ENCODE measurements at places on chromosomes 13 and 19. TPM values are rescaled to one million over a fixed set of nuclear protein-coding genes. Genes with fewer than 3 reads are reported as not detected.

Gene ACER1
- polyA plus RNA-seq = not detected

Gene CEACAM4
- polyA plus RNA-seq = not detected

Gene MYPOP
- polyA plus RNA-seq = 0.70 TPM

Gene NLRP9
- polyA plus RNA-seq = not detected

Gene ERICH4
- not detected for polyA plus RNA-seq

Gene CYP2S1
- not detected for polyA plus RNA-seq

Gene ACP7
- polyA plus RNA-seq = not detected

Gene MAG
- 0.16 TPM for polyA plus RNA-seq

Gene ZNF681
- polyA plus RNA-seq = 0.74 TPM

Gene CGB2
- 0.37 TPM for polyA plus RNA-seq

GRCh38 chr13:45933203-45933908 lies 81.8 kb upstream of the SIAH3 start:
- DNase-seq = no peak

DNA sequence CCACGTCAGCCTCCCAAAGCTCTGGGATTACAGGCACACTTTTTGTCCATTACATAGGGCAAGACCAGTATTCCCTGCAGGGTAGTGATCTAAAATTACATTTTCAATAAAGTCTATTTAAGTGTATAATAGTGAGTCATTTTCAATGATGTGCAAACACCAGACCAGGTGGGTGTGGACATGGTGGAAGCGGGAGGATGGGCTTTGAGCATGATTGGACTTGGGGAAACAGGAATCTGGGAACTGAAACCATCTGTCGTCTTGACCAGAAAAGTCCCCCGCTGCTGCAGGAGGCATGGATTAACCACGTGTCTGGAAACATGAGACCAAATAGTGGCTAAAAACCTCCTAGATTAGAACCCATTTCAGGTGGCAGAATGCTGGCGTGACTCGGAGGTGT lies 4.9 kb downstream of the FXYD3 start:
- DNase-seq = no peak

GRCh38 chr19:55494172-55494761 lies 6.0 kb downstream of the SSC5D start:
- no peak for DNase-seq

GRCh38 chr19:1082928-1083816 lies 12.0 kb downstream of the POLR2E start:
- no peak for DNase-seq

DNA sequence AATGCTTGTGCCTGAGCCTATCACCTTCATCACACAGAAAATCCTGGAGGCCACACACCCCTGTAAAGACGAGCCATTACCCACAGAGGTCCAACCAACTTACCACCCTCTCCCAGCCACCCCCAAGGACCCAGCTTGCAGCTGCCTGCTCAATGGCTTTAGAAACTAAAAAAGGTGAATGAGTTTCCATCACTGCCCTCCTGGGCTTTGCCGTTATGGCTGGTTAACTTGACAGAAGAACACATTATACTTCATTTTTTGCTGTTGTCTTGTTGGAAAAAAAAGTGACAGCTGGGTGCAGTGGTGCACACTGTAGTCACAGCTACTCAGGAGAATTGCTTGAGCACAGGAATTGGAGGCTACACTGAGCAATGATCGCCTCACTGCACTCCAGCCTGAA lies 17.4 kb upstream of the FEM1A start:
- no peak for DNase-seq

- DNase-seq = no peak
Observed at GRCh38 chr13:98172590-98173422, 4.3 kb downstream of the RNF113B start.

- no peak for DNase-seq
Observed at GRCh38 chr13:94154367-94154766, 325.1 kb downstream of the DCT start.

DNA sequence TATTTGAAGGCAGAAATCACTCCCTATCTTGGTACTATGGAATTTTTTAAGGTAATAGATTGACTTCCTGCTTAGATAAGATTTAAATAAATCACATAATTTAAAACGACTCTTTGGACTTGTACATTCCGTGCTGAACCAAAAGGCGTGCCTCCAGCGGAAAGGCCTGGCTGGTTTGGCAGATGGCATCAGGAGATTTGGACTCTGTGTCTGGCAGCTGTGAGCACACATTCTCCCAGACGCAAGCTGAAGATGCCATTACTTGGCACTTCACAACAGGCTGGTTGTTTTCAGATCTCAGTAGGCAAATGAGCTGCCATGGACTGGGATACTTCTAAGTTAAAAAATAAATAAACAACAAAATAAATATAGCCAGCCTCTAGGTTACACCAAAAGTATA lies 104.5 kb upstream of the SLC15A1 start:
- no peak for DNase-seq

DNA sequence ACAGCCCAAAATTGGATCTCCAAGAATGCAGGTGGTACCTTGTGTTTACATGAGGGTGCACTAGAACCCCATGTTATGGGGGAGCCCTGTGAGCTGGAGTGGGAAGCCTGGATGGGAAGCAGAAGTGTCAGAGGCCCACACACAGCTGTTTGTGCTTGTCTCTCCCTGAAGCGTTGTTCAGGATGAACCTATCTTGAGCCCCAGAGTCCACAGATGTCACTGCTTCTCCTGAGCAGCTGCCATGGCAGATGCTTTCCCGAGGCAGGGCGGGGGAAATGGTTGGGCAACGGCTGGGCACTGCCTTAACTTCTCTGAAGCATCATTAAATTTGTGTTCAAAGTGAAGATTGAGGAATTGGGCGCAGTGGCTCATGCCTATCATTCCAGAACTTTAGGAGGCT lies 17.1 kb upstream of the CHST8 start:
- DNase-seq = no peak

DNA sequence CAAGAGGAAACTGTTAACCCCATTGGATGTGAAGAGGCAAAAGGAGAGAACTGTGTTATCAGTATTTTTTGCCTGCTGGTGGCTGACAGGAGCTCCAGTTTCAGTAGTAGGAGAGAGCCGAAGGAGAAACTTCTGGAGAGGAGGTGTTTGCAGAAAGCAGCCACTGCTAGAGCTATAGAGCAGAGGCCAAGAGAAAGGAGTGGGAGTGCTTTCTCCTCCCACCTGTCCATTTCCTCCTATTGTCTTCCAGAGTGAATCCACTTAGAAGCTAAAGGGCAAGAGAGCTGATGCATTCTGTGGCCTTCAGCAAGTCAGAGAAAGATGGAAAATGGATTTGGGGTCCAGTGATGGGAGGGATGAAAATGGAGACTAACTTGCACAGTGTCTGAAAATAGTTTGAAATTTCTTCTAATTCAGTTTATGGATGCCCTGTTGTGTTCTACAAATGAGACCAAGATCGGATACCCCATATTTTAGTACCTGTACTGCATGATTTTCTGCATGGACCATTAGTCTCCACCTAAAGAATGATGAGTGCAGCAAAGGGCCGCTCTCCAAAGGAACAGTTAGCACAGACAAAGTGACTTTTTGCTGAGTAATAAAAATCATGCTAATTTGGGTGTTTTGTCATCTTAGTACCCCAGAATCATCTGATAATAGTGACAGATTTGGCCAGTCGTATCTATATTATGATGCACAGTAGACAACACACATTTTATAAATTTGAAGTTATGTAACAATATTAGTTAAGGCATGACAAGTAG lies 10.7 kb downstream of the HS6ST3 start:
- no peak for DNase-seq

GRCh38 chr19:55578761-55579747 lies 1.6 kb downstream of the ZNF579 start:
- DNase-seq = no peak

DNA sequence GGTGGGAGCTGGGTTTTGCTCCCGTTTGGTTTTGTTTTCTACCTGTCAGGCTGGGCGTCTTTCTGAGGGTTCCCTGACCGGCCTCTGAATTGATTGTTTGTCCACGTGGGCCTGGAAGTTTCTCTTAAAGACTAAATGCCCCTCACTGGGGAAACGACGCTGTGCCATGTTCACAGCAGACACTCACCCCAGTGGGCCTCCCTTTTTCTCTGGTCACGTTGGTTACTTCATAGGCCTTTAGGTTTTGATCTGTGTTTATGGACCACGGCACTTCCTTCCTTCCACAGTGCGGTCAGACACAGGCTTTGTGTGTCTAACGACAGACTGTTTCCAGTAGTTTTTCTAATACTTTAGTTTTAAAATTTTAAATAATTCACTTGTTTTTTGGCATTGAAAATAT lies 20.1 kb upstream of the NDUFS7 start:
- DNase-seq = no peak

DNA sequence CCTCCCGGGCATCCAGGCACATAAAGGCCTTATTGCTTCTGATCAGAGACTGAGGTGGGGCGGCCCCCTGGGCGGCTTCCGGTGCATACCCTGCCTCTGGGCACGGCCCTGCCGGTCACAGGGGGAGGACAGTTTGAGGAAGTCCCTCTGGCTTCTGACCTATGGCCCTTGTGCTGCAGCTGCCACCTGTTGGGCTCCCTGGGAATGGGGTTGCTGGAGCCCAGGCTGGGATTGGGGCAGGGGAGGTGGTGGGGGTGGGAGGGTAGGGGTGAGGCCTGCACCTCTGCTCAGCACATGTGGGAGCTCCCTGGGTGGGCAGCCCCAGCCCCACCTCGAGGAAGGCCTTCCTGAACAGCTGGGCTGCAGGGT lies 10.7 kb downstream of the ANO8 start:
- DNase-seq = no peak

GRCh38 chr13:52751196-52751595 lies 11.6 kb upstream of the CNMD start:
- no peak for DNase-seq

DNA sequence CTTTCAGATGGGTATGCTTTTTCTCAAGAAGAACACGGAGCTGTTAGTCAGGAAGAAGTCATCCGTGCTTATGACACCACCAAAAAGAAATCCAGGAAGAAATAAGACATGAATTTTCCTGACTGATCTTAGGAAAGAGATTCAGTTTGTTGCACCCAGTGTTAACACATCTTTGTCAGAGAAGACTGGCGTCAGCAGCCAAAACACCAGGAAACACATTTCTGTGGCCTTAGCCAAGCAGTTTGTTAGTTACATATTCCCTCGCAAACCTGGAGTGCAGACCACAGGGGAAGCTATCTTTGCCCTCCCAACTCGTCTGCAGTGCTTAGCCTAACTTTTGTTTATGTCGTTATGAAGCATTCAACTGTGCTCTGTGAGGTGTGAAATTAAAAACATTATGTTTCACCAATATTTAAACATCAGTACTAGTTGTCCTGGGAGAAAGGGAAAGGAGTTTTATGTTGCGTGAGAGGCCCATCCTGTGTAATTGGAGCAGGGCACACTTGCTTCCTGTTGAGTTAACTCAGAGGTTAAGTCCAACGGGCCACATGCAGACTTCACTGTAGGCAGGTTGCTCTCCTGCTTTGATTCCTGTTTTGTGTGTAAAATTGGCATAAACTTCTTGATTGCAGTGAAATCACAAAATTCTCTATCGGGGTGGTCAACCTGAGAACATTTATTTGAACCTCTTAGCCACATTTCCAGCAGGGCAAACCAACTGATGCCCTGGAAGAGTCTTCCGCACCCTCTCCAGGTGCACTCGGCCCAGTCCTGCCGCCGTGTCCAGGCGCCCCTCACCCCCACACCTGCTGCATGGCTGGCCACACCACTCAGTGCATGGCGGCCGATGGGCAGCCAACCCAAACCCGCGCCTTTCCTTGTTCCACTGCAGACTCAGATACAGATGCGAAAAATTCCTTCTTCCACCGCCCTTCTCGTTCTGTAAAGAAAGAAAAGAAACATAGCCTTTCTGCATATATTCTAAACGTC lies 31.6 kb downstream of the SHISA2 start:
- no peak for DNase-seq

DNA sequence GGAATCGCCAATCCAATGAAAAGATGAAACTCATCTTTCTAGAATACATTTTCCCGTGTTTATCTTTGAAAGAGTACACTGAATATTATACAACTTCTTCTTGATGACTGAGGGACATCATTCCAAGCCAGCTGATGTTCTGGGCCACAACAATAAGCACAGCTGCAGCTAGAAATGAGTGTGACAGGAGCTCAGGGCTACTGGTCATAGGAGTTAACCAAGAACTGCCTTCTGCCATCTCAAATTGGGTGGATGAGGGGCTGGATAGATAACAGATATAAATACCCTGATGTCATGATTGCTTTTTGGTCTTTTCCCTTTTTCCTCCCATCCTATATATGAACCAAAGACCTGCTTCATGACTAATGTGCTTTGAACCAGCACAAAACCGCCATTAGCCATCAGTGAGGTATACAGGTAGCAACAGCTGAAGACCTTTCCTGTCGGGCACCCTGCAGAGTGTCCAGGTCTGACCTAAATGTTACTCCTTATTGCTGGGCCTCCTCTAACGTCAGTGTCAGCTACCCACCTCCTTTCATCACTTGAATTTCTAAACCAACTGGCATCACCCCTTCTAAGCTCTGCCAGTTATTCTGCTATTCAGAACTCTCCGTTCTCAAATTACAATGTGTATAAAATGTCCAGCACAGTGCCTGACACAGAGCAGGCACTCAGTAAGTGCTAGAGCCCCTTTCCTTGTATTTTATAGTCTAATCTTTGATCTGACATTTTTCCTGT lies 178.2 kb downstream of the ENOX1 start:
- no peak for DNase-seq

- no peak for DNase-seq
Observed at GRCh38 chr19:42401365-42402303, 11.5 kb upstream of the CNFN start.

- DNase-seq = no peak
Observed at GRCh38 chr13:107961849-107962608, 253.3 kb downstream of the LIG4 start.

- DNase-seq = no peak
Observed at GRCh38 chr19:50949861-50950260, 3.0 kb downstream of the KLK5 start.

DNA sequence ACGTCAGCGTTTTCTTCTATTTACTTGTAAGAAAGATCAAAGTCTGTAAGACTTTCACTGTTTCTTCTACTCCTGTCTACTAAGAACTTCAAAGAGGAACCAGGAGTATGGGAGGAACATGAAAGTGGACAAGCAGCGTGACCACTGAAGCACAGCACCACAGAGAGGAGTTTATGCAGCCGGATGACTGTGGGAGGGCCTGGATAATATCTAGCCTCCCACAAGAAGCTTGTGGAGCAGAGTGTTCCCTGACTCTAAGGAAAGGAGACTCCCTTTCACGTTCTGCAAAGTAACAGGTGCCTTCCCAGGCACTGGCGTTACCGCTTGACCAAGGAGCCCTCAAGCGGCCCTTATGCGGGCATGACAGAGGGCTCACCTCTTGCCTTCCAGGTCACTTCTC lies 83.6 kb upstream of the PDCD5 start:
- DNase-seq = no peak

- no peak for DNase-seq
Observed at GRCh38 chr13:44267203-44267602, 106.4 kb upstream of the SERP2 start.

GRCh38 chr19:34274827-34275625 lies 20.7 kb downstream of the GARRE1 start:
- DNase-seq = no peak

DNA sequence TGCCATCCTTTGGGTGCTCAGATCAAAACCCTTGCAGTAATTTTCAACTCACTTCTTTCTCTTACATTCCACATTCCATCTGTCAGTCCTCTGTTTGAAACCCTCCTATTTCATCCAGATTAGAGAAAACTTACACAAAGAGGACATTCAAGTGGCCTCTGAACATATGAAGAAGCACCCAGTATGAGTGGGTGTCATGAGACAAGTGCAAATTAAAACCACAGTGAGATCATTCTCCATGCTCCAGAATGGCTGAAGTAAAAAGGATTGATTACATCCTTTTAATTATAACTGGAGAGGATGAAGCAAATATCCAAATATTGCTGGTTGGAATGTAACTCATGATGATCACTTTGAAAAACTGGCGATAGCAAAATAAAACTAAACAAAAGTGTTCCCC lies 96.5 kb downstream of the MIPEP start:
- DNase-seq = no peak

All from GM12878 (cell line).